Panc1 (cell line): ENCODE measurements at places on chromosomes 6 and 20. TPM values are rescaled to one million over a fixed set of nuclear protein-coding genes. Genes with fewer than 3 reads are reported as not detected.

DNA sequence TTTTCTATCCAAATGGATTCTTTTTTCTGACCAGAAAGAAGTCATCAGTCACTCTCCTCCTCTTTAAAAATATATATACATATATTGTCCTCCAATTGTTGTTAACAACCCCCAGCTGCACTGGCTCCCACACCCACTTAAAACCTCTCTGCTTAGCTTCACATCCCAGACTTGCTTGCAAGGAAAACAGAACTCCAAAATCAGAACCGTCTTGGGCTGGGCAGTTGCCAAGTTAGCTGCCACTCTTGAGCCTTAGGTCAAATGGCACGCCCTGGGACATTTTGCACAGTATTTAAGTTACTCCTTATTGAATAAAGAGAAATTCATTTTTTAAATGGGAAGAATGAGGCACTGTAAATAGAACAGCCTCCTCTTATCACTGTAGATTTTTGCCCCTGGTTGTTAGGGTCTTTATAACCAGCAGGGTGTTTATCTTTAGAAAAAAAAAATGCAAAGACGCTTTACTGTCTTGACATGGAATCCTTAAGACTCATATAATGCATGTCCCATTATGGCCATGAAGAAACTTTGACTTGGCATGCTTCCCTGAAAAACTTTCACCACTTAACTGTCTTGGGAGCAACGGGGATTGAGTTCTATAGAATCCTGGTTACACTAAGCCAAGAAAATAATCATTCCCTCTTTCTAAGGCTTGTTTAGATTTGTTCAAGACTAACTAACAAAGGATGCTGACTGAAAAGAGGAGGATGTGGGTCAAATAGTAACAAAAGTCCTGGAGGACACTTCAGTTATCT is 204.5 kb downstream of the ISM1 start:
- no peaks in the 10 kb centered on the region for H3K36me3 ChIP-seq
- H3K27ac ChIP-seq, result no peak overlapping the region
- H3K4me1 ChIP-seq, result no peaks in the 10 kb centered on the region
- H3K4me3 ChIP-seq, result no peak overlapping the region
- no peak for DNase-seq

GRCh38 chr6:63573899-63574553 is 1.7 kb downstream of the LOC128125822 start:
- H3K4me3 ChIP-seq, result peak overlapping the region; percentile 85
- no peaks in the 10 kb centered on the region; the same call in 1 of the 2 replicates for H3K27me3 ChIP-seq
- peaks cover 26% of the 10 kb centered on the region for H3K36me3 ChIP-seq
- peaks cover 22% of the 10 kb centered on the region for H3K4me1 ChIP-seq
- H3K27ac ChIP-seq, result peak overlapping the region; percentile 92
- DNase-seq, result no peak

GRCh38 chr6:139903411-139904157 is 529.1 kb upstream of the CITED2 start:
- no peaks in the 10 kb centered on the region for H3K4me1 ChIP-seq
- H3K27me3 ChIP-seq, result no peaks in the 10 kb centered on the region
- peak overlapping the region; percentile 36; the same call in 1 of the 2 replicates for H3K27ac ChIP-seq
- no peaks in the 10 kb centered on the region for H3K36me3 ChIP-seq
- H3K4me3 ChIP-seq, result no peak overlapping the region

- no peak overlapping the region for H3K4me3 ChIP-seq
- no peak for DNase-seq
- H3K27me3 ChIP-seq, result no peaks in the 10 kb centered on the region
- H3K36me3 ChIP-seq, result no peaks in the 10 kb centered on the region; the same call in 1 of the 2 replicates
- H3K4me1 ChIP-seq, result no peaks in the 10 kb centered on the region
Observed at GRCh38 chr20:11738852-11739251, 178.8 kb upstream of the BTBD3 start.

DNA sequence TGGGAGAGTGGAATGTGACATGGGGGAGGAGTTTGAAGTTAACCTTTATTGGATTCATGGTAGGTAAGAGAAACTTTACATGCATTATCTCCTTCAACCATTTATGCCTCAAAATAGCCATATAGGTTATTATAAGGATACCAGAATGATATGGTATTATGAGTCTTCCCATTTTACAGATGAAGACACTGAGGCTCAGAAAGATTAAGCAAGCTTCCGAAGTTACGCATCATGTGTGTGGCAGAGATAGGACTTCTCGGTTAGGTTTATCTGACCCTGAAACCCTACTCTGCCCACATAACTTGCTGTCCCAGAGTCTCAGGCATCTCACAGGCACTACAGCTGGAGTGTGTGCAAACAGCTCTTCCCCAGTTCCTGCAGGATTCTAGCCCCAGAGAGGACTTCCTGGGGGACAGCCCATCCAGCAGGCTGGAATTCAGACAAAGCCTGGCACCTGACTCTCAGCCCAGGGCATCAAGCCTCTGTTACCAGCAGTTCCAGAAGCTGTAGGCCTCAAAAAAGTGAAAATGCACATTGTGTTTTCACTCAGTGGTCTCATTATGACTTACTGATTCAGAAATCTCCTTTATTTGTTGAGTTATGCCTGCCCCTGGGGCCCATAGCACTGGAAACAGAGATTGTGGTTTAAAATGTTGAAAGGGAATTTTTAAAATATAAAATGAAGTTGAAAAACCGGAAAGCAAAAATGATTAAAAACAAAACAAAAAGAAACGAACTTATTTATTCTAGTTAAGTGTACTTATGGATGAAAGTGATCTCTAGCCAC is 512.8 kb upstream of the CHD6 start:
- no peak overlapping the region for H3K27ac ChIP-seq
- no peaks in the 10 kb centered on the region for H3K27me3 ChIP-seq
- no peak for DNase-seq
- H3K36me3 ChIP-seq, result no peaks in the 10 kb centered on the region
- no peaks in the 10 kb centered on the region for H3K4me1 ChIP-seq

GRCh38 chr20:35447082-35447789 is 8.2 kb upstream of the CEP250 start:
- no peak overlapping the region for H3K27ac ChIP-seq
- peak; percentile 89 for DNase-seq
- no peaks in the 10 kb centered on the region for H3K27me3 ChIP-seq
- peak overlapping the region; percentile 50 for H3K4me3 ChIP-seq

DNA sequence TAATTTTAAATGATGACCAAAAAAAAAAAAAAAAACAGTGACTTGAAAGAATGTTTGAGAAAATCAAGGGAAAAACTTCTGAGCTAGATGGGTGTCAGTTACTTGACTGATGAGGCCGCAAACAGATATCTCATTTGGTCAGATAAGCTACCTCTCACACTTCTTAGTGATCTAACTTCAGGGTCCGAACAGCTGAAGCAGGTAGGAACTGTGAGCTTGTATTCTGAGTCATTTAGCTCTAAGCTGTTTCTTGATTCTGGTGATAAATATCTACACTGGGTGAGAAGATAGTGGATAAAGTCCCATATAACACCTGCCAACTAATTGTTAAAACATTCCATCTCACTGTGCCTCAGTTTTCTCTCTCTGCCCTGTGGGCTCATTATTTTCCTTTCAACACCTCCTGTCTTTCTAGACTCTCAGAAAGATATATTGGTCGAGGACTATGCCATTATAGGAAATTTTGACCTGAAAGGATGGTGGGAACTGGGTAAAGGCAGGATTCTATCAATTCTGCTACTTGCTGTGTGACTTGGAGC is 7.7 kb downstream of the KIF3B start:
- H3K27ac ChIP-seq, result no peak overlapping the region
- H3K4me1 ChIP-seq, result peaks cover 18% of the 10 kb centered on the region
- no peaks in the 10 kb centered on the region for H3K27me3 ChIP-seq

GRCh38 chr20:1569415-1569881 is 11.9 kb upstream of the SIRPD start:
- no peak overlapping the region for H3K4me3 ChIP-seq
- no peaks in the 10 kb centered on the region for H3K27me3 ChIP-seq
- H3K27ac ChIP-seq, result no peak overlapping the region

- peak overlapping the region; percentile 12; the same call in 1 of the 2 replicates for H3K4me3 ChIP-seq
- no peak for DNase-seq
- no peaks in the 10 kb centered on the region for H3K36me3 ChIP-seq
- H3K27me3 ChIP-seq, result peaks cover 7% of the 10 kb centered on the region; the same call in 1 of the 2 replicates
- H3K4me1 ChIP-seq, result no peaks in the 10 kb centered on the region
Observed at GRCh38 chr6:44275749-44276648, 5.7 kb downstream of the TMEM151B start.

DNA sequence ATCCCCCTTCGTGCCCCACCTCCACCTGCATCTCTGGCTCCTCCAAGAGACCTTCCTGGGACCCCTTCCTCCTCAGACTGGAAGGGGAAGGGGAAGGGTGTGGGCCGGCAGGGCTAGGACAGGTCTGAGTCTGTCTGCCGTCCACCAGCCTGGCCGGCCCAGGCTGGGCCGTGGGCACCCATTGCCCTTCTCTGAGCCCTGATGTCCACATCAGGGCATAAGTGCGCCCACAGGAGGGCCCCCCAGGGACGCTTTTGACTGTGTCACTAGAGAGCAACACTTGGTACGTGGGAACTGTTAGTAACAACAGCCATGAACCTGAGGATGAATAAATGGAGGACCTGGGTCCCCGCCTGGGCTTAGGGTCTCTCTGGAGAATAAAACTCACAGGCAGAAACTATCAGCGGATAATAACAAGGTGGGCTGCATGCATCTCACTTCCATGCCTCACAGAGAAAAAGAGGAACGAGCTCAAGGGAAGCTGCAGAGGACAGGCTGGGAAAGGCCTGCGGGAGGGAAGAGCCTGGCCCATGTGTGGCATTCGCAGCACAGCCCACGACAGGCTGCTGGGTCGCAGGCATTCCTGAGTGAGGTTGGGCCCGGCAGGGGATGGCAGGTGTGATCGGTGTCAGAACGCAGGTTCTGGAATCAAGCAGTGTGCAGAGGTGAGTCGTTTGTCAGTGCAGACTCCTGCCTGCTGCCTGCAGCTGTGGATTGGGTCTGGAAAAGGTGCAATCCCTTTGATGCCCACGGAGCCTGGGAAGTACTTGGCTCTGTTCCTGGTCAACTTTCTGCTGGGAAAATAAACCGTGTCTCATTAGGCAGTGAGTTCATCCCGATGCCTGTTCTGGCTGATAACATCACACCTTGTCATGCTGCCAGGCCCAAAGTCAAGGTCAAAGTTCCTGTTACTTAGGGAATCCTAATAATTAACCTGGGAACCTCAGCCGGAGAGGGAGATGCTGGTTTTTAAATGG is 60.9 kb downstream of the BCAS4 start:
- H3K27ac ChIP-seq, result no peak overlapping the region
- no peak overlapping the region for H3K4me3 ChIP-seq
- no peaks in the 10 kb centered on the region for H3K27me3 ChIP-seq
- H3K4me1 ChIP-seq, result peaks cover 6% of the 10 kb centered on the region
- no peak for DNase-seq

GRCh38 chr6:107108201-107108890 is 7.0 kb downstream of the BEND3 start:
- peaks cover under 1% of the 10 kb centered on the region for H3K4me1 ChIP-seq
- H3K27ac ChIP-seq, result no peak overlapping the region
- no peaks in the 10 kb centered on the region for H3K36me3 ChIP-seq

DNA sequence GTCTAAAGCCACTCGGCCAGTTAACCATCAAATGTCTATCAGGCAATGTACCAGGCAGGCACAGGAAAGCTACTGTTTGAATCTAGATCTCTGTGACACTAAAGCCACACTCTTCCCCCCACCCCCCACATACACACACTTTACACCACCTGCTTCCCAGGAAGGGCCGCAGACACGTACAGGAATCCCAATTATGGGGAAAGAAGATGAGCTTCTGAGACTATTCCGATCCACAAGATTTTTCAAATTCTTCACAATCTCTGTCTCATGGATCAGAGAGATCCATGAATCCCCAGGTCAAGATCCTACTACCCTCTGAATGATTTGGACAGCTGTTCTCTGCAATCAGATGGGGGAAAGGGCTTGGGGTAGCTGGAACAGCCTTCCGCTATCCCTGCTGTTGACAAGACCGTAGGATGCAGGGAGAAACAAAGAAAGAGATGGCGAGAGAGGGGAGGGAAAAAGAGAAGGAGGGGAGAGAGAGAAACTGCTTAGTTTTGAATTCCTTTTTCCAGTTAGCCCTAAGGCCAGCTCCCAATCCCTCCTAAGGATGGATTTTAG is 25.4 kb upstream of the RIMS4 start:
- H3K4me1 ChIP-seq, result no peaks in the 10 kb centered on the region
- DNase-seq, result no peak
- H3K27me3 ChIP-seq, result peaks cover 7% of the 10 kb centered on the region; the same call in 1 of the 2 replicates
- H3K4me3 ChIP-seq, result no peak overlapping the region

GRCh38 chr6:47094241-47094925 is 52.3 kb upstream of the ADGRF1 start:
- peak overlapping the region; percentile 68; the same call in 1 of the 2 replicates for H3K27ac ChIP-seq
- no peaks in the 10 kb centered on the region for H3K27me3 ChIP-seq
- peaks cover 36% of the 10 kb centered on the region for H3K4me1 ChIP-seq
- H3K4me3 ChIP-seq, result no peak overlapping the region
- DNase-seq, result no peak

DNA sequence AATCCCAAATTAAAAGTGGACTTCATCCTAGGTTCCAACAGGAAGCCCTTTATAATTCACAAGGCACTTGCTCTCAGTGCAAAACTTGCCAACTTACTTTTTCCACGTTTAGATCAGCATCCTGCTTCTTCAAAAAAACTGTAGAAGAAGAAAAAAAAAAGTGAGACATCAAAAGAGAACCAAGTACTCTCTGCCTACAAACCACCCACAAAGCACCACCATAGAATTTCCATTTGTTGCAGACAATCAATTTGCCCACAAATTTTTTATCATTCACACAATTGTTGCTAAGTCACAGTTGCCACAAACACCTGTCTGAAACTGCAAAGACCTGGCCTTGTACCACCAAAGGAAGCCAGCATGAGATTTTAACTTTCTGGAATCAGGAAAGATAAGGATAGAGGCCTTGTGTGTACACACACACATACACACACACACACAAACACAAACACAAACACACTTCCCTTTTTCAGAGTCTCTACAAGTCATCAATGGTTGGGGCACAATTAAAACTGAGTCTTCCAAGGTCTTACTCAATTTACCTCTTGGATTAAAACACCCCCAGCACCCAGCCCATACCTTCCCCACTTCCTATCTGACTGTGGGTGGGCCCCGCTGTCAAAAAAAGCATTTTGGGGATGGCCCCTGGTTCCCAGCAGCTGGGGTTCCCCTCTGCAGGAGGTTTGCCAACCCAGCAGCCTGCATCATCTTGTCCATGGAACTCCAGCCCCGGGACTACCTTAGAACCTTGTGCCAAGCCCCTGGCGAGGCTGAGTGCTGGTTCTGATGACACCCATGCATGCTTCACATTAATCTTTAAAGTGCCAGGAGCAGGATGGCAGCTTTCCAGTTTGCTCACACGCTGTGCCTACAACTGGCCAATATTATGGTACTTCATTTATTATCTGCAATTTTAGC is 26.5 kb downstream of the FYN start:
- H3K27me3 ChIP-seq, result peaks cover 3% of the 10 kb centered on the region; the same call in 1 of the 2 replicates
- DNase-seq, result no peak
- H3K36me3 ChIP-seq, result no peaks in the 10 kb centered on the region
- no peaks in the 10 kb centered on the region for H3K4me1 ChIP-seq
- no peak overlapping the region for H3K4me3 ChIP-seq
- H3K27ac ChIP-seq, result no peak overlapping the region

The ISM1 gene
- total RNA-seq, result not detected

The PSORS1C2 gene
- total RNA-seq, result not detected

GRCh38 chr20:52425701-52426100 is 234.1 kb upstream of the ZFP64 start:
- no peak overlapping the region for H3K27ac ChIP-seq
- H3K27me3 ChIP-seq, result no peaks in the 10 kb centered on the region
- no peaks in the 10 kb centered on the region for H3K36me3 ChIP-seq
- no peak overlapping the region for H3K4me3 ChIP-seq
- H3K4me1 ChIP-seq, result no peaks in the 10 kb centered on the region
- no peak for DNase-seq
